ENCODE measurements at places on chromosomes 11 and 22.

GRCh38 chr22:43446037-43446803 is 34.4 kb downstream of the MPPED1 start:
- DNase-seq = no peak

- DNase-seq = no peak
Observed at GRCh38 chr11:23192256-23192655, 332.0 kb upstream of the CCDC179 start.

- DNase-seq = no peak
Observed at GRCh38 chr11:78935398-78936068, 360.9 kb upstream of the NARS2 start.

GRCh38 chr11:4467811-4468606 is 14.4 kb upstream of the OR52K1 start:
- DNase-seq = no peak

GRCh38 chr22:47057916-47058585 is 295.6 kb downstream of the TBC1D22A start:
- DNase-seq = no peak

- no peak for DNase-seq
Observed at GRCh38 chr22:46297151-46297812, 612 bp downstream of the GTSE1 start.

- peak; percentile 27 for DNase-seq
Observed at GRCh38 chr11:118051611-118052461, 25.0 kb upstream of the TMPRSS4 start.

DNA sequence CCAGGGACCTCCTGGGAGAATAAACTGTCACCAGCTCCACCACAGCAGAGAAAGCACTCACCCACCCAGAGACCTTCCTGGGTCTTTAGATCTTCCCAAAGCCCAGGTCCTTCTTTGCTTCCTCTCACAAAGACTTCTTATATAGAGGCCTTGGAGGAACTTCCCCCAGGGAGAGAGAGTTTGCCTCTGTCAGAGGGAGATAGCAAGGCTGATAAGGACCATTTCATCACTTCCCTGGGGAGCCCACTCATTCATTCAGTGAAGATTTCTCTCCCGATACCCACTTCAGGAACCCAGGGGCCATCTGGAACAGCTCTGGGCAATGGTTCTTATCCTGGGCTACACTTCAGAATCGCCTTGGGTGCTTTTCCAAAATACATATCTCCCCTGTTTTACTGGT is at the start of gene PRG2:
TSS of gene PRG2 (minus strand) at position 116 of the 400 bp plus-strand sequence. CDS start 706 bp downstream, outside the sequence.
- no peak for DNase-seq

- DNase-seq = no peak
Observed at GRCh38 chr11:71499546-71499945, 27.5 kb upstream of the KRTAP5-7 start.

GRCh38 chr11:27907091-27907490 is 200.9 kb downstream of the KIF18A start:
- no peak for DNase-seq

DNA sequence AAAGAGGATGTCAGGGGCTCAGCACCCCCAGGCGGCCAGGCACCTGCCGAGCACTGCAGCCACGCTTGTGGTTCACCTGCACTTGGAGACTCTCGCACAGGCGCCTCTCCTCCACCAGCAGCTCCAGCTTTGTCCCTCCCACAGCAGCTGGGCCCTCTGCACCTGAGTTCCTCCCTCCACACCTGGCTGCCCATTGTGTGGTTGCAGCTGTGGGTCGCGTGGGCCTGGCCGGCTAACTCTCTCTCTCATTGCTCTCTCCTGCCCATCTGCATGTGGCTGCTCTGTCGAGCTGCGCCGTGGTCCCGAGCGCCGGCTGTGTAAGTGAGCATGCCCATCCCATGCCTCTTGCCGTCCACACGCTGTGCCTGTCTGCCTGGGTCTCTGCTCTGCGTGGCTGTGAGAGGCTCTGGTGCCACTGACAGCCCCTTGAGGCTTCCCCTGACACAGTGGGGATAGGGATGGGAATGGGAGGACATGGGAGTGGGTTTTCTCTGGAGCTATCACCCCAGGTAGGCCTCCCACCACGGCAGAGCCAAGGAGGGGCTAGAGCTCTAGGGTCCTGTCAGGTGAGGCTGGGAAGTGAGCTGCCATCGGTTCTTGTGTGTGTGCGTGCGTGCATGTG is 8.5 kb upstream of the ACR start:
- DNase-seq = no peak

GRCh38 chr22:20456064-20456721 is 18.6 kb upstream of the SCARF2 start:
- peak; percentile 59 for DNase-seq

GRCh38 chr11:30753994-30754393 is 167.8 kb upstream of the MPPED2 start:
- no peak for DNase-seq

- no peak for DNase-seq
Observed at GRCh38 chr11:43467958-43468357, 109.2 kb downstream of the TTC17 start.

DNA sequence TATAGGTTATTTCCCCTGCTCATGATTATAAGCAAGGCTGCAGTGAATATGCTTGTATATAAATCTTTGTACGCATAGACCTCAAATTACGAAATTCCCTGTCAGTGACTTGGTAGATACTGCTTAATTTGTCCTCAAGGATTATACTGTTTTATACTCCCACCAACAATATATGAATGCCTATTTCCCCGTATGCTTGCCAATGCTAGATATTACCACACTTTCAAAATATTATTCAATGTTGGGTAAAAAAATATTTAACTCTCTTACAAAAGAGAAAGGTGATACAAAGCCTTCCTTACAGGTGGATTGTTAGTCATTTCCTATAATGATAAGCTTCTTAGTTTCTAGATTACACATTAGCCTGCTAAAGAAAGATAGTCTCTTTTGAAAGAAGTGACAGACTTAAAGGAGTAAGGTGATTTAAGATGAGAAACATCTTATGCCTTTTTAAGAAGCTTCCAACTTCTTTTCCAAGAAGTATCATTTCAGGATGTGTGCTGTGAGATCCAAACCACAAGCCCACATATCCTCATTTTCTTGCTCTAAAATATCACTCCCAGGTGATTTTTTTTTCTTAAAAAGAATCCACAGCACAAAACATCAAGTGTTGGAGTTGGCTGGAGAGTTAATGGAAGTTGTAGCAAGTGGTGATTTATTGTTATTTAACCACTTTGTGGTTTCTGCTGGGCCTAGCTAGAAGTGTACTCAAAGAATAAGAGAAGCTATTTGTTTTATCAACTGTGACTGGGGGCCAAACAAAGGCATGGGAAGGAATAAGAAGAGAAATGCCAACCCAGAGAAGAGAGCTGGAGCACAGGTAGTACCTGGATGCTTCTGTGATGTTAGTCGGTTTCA is 59.2 kb downstream of the BARX2 start:
- no peak for DNase-seq

DNA sequence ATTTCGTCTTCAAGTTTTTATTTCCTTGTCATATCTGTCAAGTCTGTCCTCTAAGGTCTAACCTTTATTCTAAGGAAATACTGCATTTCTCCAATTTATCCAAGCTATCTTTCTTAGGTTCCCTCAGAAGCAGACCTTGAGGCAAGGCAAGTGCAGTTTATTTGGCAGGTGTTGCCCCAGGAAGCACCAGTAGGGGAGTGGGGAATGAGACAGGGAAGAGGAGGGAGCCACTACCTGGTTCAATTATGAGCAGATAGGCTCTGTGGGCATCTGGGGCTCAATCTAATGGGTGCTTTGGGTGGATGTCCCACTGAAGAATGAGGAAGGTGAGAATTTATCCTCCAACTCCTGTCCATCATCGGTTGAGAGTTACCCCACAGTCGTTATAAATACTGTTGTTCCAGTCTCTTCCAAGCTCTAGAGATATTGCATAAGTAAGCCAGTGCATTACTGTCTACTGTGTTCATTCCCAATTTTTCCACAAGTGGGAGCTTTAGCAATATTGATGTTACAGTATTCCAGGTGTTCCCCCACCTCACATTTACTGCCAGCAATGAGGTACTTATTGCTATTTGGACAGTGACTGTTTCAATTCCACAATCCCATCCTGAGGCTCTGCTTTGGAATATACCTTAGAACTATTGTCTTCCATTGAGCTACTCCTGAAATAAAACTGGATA is 154.9 kb upstream of the CEP126 start:
- DNase-seq = no peak

- no peak for DNase-seq
Observed at GRCh38 chr11:117059611-117060148, 38.5 kb downstream of the SIK3 start.

DNA sequence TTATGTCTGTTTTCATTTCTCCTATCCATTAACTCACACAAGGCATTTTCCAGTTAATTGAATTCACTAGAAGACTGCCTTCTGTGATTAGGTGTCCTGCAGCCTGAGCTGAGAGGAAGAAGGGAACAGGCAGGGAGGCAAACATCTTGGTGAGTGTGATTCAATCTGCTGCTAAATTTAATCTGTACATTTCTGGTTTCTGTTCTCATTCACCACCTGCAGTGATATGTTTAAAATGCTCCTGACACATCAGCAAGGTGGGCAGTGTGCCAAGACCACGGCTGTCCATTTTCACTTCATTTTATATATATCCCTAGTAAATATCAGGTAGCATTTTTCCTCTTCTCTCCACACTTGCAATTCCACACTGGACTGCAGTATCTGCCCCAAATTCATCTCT is 416.5 kb downstream of the TMEM135 start:
- no peak for DNase-seq

DNA sequence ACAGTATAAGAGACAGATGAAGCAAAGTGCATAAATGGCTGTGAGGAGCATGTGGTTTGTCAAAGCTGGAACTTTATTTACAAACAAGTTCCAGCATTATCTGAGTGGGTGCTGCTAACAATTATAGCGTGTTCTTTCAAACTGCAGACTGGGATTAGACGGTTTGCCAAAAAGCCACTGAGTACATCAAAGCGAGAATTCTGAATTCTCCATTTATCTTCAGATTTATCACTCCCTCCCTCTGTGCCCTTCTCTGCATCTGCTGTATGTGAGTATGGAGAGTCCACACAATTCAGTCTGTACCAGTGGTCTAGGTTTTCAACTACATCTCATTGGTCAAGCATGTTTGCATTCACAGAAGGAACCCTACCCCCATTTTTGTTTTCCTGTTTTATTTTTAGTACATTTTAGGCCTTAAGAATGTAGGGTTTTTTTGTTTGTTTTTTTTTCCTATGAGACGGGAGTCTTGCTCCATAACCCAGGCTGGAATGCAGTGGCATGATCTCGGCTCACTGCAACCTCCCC is 18.1 kb upstream of the INCENP start:
- no peak for DNase-seq

GRCh38 chr11:129264114-129264513 is 72.0 kb upstream of the ARHGAP32 start:
- DNase-seq = no peak
